ENCODE measurements at places on chromosomes 5 and 9.
A peak's percentile ranks its signal among the peaks of the same experiment; 100 is the strongest.

DNA sequence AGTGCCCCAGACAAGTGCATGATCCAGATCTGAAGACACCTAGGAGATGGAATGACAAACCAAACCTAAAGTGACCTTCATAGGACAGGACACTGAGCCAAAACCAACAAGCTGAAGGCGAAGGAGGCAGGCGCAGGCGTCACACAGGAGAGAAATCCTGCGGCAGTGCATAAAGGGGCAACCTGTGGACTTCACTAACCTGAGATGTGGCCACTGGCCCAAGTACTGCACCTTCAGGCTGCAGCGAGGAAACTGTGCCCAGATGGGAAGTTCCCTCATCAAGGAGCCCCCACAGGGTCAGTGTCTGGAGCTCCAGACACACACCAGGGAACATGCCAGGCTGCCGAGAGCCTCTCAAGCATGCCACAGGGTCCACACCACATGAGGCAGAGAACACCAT lies 3.7 kb downstream of the IPPK start:
- DNase-seq = no peak

- DNase-seq = no peak
Observed at GRCh38 chr9:21890696-21891095, 88.3 kb downstream of the MTAP start.

DNA sequence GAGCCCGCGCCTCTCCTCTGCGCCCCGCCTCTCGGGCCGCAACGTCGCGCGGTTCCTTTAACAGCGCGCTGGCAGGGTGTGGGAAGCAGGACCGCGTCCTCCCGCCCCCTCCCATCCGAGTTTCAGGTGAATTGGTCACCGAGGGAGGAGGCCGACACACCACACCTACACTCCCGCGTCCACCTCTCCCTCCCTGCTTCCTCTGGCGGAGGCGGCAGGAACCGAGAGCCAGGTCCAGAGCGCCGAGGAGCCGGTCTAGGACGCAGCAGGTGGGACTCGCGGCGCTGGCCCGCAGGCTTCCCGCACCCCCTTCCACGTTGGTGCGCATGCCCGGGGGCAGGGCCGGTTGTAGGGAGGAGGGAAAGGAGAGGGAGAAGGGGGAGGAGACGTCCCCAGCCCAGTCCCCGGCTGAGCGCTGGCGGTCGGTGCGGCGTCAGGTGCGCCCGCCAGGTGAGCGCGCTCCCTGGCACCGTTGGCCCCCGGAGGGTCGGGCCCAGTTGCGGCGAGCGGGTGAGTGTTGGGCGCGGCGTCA lies at the start of gene OCLN:
Gene OCLN, plus strand, starts transcription at position 400 of the 532 bp plus-strand sequence. CDS start 11,455 bp downstream, outside the sequence.
- DNase-seq = peak; percentile 86

- DNase-seq = no peak
Observed at GRCh38 chr5:161966564-161966963, 101.0 kb upstream of the GABRG2 start.

DNA sequence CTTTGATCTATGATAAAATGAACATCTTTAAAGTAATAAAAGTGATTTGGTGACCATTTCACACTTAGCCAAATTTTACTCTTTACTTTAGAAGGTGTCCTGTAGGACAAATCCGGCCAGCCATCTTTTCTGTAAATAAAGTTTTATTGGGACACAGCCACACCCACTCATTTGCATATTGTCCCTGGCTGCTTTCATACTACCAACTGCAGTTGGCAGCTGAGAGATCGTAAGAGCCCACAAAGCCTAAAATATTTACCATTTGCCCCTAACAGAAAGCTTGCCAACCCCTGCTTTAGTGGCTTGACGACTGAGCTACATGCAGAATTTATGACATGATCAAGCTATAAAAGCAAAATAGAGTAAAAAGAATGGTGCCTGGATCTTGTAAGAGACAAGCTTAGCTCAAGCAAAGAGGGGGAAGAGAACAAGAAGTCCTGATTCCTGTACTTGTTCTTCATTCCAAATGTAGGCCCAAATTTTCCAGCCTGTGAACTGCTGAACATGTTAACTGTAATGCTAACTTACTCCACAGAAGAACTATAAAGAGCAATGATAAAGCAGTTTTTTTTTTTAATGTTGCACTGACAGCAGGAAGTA lies 7.4 kb upstream of the FBXO10 start:
- peak; percentile 27 for DNase-seq

GRCh38 chr5:5770825-5771224 lies 348.3 kb downstream of the ICE1 start:
- no peak for DNase-seq

GRCh38 chr9:123834889-123835562 lies 94.9 kb downstream of the DENND1A start:
- no peak for DNase-seq

Data from colonic mucosa (tissue), 4 donors.